ENCODE measurements at places on chromosomes 1 and 21. TPM values are rescaled to one million over a fixed set of nuclear protein-coding genes. Genes with fewer than 3 reads are reported as not detected.

WDR64 gene
- total RNA-seq: not detected

- DNase-seq: no peak
Observed at GRCh38 chr1:22341791-22342605, 109.7 kb upstream of the ZBTB40 start.

DNA sequence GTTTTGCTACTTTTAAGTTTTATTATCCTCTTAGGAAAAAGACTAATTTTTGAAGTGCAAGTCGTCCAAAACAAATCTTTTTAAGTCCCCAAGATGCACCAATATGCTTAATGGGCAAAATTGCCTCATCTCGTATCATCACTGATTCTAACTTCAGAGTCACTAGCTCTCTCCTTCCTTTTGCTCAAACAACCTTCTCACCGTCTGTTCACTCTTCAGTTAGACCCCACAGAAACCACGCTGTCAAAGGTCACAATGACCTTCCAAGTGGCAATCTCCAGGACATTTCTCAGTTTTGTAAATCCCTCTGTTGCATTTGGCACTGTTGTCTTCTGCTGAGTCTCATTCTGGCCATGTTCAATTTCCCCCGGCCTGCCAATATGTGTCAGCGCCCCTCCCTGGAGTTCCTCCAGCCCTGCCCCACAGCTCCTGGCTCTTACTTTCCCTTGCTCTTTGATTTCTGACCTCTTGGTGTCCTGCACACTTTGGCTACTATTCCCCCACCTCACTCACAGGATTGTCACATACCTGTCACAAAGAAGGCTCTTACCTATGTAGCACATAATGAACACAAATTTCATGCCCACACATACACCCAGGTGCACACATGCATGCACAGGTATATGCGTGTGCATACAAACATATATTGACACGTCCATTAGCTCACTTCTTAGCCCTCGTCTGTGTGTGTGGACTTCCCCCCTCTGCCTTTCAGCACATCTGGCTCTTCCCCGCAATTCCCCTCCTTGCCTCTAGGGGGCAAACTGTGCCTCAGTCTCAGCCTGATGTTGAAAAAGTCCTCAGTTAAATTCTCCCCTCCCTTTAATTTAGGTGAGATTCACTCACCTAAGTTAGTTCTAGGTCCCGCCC is 354.0 kb upstream of the DUSP10 start:
- peak; percentile 40 for DNase-seq

- peak; percentile 69 for DNase-seq
Observed at GRCh38 chr1:234721476-234722269, 111.7 kb upstream of the IRF2BP2 start.

PADI1 gene
- not detected for total RNA-seq

GRCh38 chr1:203028784-203029553 is 2.7 kb downstream of the PPFIA4 start:
- DNase-seq: no peak

OR2T2 gene
- total RNA-seq: not detected

DNA sequence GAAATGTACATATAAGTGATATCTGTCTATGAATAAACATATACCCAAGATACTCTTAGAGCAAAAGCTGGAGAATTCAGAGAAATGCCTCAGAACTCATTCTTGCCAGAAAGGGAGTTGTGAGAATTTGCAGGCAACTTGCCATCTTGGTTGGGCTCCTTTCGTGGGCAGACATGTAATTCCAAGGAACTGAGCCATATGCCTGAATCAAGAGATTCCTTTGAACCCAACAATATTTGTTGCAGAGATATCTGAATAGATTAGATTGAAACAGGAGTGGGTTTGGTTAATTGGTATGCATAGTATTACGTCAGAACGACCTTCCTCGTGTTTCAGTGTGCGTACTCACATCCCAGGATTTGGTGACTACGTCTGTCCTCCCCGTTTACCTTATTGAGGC is 67.0 kb downstream of the TGFB2 start:
- no peak for DNase-seq

GRCh38 chr1:207659545-207660153 is 14.7 kb downstream of the CR1L start:
- DNase-seq: no peak

DNA sequence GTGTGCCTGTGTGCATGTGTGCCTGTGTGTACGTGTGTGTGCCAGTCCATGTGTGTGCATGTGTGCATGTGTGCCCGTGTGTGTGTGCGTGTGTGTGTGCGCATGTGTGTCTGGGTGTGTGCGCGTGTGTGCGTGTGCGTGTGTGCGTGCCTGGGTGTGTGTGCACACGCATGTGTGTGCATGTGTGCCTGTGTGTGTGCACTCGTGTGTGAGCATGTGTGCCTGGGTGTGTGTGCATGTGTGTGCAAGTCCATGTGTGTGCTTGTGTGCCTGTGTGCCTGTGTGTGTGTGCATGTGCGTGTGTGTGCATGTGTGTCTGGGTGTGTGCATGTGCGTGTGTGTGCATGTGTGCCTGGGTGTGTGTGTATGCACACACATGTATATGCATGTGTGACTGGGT is 28.7 kb upstream of the COL6A2 start:
- DNase-seq: no peak

GRCh38 chr1:240435996-240436566 is 175.9 kb downstream of the GREM2 start:
- no peak for DNase-seq

HTR6 gene
- not detected for total RNA-seq

OR2T11 gene
- not detected for total RNA-seq

GRCh38 chr1:167095368-167095767 is 1.5 kb downstream of the STYXL2 start:
- no peak for DNase-seq

DNA sequence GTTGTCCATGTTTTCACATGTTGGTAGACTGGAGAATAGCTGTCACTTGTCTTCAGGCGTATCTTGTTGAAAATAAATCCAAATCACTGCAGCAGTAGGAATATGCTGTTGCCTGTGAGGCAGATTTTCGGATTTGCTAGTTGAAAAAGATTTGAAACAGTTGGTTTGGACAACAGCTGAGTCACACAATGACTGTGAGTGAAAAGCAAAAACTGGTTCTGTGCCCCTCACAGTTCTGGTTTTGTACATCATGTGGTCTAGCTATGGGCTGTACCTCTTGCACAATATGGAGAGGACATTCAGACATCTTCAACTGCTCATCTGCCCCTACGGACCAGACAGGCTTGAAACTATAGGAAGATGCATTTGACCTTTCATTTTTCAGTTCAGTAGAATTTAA is 1.8 kb downstream of the ARF1 start:
- no peak for DNase-seq

GIPC2 gene
- 2.0 TPM for total RNA-seq

DNA sequence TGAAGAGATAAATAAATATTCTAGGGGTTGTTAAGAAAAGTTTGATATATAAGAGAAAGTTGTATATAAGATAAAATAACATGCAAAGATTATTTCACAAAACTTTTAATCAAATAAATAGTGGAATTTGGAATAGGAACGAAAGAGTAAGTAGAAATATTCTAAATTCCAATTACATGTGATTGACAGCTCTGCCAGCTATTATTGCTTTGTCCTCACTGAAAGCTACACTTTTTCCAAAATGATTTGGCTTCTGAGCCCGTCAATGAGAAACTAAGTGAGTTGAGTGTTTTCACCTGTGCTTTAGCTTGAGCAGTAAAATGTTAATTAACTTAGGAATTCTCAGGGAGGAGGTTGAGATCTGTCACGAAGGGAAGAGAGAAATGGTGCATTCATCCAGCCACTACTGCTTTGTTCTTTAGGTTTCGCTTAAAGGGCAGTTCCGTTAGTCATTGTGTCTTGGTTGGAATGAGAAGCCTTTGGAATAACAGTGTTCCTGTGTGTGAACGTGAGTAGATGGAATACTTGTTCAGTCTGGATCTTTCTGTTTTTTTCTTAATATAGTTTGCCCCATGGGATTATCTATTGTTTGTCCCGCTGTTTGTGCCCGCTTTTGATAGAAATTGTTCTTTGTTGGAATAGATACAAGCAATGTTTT is 63.3 kb upstream of the CR1L start:
- no peak for DNase-seq

- DNase-seq: no peak
Observed at GRCh38 chr21:28944296-28944695, 48.4 kb downstream of the LTN1 start.

- DNase-seq: no peak
Observed at GRCh38 chr1:224747578-224747977, 131.5 kb downstream of the CNIH3 start.

DNA sequence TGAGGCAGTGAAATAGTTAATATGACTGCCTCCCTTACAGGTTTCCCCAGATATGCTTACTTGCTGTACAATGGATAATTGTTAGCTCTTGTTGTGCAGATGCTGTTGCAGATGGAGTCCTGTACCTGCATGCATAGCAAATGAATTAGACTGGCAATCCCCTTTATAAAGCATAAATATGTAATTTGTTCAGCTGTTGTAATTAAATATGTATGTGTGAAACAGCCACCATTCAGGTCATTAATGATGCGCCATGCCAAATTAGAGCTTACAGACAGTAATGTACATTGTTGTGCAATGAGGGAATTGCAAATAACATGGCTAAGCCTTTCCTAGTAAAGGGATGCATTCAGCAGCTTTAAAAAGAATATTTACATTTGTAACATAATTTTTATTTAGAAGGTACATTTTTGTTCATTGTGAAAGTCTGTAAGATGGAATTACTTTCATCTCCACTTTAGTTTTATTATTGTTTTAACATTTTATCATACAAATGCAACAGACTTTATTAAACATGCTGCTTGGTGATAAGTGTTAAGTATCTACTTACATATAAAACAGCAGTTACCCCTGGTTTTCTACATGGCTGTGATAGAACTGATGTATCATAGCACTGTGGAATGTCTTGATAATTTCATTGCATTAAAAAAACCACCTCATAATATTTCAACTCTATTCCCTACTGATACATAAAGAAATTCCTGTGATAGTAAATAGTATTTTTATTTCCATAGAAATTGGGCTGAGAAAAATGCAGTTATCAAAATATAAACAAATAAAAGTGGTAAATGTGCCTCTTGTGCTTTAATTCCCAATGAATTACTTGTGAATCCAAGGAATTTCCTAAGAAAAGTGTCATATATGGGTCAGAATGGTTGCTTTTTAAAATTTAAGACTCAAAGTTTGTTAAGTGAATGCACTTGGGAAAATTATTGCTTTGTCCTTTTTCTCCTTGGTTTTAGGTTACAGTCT is 99.0 kb downstream of the NFIA start:
- DNase-seq: no peak

TENT5C gene
- 18.7 TPM for total RNA-seq

DNA sequence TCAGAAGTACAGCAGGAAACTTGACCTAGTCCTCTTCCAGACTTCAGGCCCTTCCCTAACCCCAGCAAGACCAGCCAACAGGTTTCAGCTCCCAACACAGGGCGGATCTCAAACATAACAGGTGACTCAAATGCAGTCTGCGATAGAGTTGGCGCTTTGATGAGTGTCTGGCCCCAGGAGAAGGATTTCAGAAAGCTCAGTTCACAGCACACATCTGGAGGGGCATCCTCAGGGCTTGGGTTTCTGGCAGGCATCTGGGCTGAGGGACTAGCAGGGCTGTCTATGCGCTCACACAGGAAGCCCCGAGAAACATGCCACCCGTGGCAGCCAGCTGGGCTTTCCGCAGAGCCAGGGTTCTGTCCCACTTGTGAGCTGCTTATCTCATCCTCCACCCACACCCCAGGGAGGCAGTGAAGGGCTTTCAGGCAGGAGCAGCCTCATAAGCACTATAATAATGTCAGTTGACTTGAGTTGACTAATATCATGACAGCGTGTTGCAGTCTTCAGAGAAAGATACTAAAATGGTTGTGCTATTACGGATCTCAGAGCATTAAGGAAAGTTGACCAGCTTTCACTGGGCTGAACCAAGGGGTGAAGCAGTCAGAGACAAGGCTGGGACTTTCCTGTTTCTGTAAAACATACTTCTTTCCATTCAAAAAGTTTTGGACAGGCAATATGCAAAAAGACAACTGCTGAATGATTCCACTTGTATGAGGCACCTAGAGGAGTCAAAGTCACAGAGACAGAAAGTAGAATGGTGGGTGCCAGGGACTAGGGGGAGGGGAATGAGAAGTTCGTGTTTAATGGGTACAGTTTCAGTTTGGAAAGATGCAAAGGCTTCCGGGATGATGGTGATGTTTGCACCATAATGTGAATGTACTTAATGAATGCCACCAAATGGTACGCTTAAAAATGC is 233.0 kb upstream of the IRF2BP2 start:
- DNase-seq: peak; percentile 81

DNA sequence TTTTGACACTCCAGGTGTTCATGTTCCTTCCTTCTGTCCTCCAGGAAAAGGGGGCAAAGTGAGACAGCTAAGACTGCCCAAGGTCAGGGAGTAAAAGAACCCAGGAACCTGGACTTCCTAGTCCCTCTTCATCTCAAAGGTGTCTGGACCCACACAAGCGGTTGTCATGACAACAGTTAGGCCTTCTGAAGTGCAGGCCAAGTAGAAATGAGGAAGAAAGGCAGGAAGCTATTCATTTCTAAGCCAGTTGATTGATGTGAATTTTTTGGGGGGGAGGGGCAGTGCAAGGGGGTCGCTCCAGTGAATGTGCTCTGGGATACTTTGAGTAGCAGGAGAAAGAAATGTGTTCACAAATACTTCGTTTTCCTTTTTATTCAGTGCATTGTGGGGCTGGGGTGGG is 114.3 kb downstream of the NAV1 start:
- DNase-seq: no peak

KRTAP12-1 gene
- total RNA-seq: not detected

TBX19 gene
- total RNA-seq: 0.40 TPM

DNA sequence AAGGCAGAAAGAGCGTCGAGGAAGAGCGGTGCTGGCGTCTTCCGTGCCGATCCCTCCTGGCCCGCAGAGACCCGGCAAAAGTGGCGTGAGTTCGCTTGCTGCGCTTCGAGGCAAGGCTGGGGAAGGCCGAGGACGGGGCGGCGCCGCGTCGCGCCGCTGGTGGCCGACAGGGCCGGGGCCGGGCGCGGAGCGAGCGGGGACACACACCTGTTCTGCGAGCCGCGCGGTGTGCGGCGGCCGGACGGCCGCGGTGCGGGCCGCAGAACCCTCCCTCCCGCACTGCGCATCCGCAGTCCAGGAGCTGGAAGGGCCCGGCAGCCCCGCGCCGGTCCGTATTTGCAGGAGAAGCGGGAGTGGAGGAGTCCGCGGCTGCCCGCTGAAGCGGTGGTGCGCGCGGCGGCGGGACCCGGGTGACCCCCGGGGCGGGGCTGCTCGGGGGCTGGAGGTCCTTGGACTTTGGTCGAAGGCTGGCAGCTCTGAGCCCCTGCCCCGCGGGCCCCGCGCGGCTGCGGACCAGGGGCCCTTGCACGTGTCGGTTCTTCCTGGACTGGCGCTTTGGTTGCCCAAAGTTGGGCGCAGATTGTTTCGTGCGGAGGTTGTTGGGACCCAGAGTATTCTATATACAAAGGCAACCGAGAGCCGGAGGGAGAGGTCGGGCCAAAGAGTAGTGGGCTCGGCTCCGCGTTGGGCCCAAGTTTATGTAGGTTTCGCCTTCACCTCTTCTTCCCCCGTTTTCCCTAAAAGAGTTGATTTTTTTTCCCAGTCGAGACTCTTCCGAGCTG is 2.6 kb downstream of the RNF220 start:
- no peak for DNase-seq

DNA sequence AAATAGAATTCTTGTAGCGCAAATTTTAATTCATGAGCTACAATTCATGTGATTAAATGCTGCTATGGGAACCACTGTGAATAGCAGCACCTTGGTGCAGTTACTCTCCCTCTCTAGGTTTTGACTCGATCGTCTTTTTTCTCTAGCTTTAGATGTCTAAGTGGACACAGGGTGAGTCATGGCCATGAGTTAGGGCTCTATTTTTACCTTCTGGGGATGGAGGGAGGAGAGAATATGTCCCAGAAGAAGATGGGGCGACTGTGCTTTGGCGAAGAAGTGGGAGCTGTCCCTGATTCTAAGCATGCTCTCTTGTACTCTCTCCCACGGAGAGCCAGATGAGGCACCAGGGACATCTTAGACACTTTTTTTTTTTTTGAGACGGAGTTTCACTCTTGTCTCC is 1.6 kb upstream of the OR2B11 start:
- no peak for DNase-seq

DIO1 gene
- not detected for total RNA-seq
